ENCODE measurements at places on chromosomes 13 and 19.

- DNase-seq, result no peak
Measured at GRCh38 chr19:8255426-8256125, 46.4 kb downstream of the CERS4 start.

GRCh38 chr13:106286811-106287210, 248.7 kb downstream of the EFNB2 start:
- no peak for DNase-seq

DNA sequence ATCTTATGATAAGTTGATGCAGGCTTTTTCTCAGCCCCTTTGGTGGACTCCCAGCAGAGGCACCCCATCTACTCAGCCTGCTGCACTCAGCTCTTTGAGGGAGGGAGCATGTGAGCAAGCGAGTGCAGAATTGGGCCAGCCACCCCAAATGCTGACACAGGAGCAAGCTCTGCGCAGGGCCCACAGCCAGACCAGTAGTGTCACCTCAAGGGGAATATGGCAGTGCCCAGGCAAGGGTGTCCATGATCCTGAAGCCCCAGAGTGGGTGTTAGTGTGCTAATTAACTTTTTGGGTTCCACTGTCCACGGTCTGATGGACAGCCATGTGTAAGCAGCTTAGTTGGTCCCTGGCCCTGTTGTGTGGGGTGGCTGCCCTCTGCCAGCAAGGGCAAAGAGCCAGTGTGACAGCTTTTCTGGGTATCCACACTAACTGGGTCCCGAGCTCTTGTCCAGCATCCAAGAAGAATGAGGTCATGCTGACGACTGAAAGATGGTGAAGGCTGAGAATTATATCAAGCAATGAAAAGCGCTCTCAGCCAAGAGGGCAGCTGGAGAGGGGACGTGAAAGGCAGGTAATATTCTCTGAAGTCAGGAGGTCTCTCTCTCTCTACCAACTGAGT, 898.3 kb upstream of the PCDH9 start:
- no peak for DNase-seq

GRCh38 chr19:19820774-19821320, 703 bp downstream of the ZNF506 start:
- DNase-seq, result peak; percentile 2

- no peak for DNase-seq
Measured at GRCh38 chr13:100767192-100767591, 92.6 kb upstream of the TMTC4 start.

- no peak for DNase-seq
Measured at GRCh38 chr19:54418930-54419800, 3.9 kb downstream of the TTYH1 start.

DNA sequence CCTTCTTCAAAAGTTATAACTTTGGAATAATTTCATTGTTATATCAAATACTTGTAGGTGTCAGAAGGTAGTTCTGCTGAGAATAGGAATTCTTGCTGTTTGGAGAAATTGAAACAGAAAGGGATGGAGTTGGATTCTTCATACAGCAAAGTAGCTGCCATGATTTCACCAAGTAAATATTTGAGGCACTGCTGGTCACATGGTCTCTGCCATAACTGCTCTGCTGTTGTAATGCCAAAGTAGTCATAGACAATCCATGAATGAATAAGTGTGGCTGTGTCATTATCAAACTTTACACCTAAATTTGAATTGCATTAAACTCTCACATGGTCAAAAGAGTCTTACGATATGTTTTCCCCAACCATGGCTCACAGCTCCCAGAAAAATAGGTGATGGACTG, 308.6 kb downstream of the GPC6 start:
- DNase-seq, result no peak

DNA sequence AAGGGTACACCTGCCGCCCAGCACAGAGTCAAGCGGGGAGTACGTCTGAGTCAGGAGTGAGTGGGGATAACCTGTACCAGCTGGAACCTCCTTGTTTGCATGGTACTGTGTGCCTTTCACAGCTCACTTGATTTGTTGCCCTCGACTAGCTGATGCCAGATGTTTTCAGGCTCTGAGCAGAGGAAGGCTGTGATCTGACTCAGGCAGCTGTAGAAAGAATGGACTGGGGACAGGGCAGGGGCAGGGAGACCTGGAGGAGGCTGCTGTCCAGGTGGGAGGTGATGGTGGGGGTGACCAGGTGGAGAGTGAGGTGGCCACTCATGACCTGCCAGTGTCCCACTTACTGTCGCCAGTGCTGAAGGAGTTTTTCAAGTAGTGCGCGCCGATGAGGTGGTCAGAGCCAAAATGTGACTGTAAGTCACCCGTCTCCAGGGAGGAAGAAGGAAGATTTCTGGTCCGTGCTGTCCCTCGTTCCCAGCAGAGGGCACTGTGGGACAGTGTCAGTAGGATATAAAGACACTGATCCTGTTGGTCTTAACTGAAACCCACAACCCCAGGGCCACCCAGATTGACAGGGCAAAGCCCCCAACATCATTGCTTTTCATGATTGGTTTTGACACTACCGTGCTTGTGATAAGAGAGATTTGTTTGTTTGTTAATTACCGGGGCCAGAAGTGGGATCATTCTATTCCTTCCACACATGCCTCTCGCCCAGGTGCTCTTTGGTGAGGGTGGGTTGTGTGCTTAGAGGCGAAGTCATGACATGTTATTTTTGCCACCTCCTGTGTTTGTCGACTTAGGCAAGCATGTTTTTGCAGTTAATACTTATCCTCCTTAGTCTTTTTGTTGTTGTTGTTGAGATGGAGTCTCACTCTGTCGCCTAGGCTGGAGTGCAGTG, 128.4 kb downstream of the DPF1 start:
- DNase-seq, result peak; percentile 36

DNA sequence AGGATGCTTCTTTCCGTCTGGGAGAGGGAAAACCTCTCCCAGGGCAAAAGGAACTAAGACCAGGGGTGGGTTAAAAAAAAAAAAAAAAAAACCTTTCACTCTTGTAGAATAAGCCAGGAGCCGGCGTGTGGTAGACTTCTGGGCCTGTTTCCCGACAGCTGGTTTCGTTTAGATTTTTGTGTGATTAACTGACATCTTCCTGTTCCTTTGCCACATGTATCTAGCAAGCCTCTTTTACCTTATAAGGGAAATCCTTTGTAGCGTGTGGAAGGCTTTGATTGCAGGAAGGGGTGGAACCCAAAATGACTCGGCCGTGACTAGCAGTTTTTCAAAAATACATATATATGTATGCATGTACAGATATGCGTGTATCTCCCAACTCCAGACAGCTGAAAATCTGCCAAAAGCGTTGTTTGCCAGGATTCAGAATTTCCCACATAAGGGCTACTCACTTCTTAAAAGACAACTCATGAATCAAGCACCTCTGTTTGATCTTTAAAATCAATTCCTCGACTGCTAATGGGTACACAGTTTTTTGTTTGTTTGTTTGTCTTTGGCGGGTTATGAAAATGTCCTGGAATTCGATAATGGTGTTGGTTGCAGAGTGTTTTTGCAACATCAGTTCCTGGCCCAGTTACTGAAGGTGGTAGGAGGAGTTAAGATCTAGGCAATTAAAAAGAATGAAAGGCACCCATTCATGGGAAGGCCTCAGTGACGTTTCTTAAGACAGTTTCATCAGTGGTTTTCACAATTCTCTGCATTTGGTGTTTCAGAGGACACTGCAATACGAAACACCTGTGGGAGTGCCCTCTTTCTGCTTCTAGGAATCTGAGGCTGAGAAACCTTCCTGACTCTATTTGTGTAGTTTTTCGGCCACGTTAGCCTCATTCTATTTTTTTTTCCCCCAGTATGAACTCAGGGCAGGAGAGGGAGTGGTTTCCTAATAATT, 2.7 kb downstream of the TPM4 start:
- peak; percentile 88 for DNase-seq

- DNase-seq, result peak; percentile 82
Measured at GRCh38 chr13:74026753-74027152, 107.5 kb downstream of the KLF12 start.

GRCh38 chr13:103794526-103794925, 728.3 kb upstream of the SLC10A2 start:
- DNase-seq, result no peak

- no peak for DNase-seq
Measured at GRCh38 chr19:271856-272255, 19.3 kb downstream of the PLPP2 start.

GRCh38 chr13:68948586-68948985, 1159.0 kb upstream of the ATXN8OS start:
- no peak for DNase-seq

DNA sequence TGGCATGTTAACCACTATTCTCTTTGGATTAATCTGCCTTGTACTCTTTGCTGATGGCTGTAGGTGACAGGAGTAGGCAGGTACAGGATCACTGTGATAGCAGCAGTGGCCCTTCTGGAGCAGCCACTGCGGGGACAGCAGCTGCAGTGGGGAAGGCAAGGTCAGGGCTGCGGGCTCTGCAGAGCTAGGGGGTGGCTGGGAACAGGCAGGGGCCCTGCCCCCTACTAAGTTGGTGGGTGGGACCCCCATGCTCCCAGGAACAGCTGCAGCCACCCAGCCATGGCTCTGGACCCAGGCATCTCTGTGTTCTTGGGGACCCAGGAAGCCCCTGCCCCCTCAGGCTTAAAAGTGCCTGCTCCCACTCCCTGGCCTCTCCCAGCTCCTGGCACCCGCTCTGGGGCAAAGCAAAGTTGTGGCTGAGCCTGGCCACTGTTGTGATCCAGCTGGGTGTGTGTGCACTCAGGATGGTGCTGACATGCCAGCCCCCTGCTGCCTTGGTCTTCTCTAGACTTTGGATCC, 302.4 kb downstream of the PCDH20 start:
- DNase-seq, result no peak

DNA sequence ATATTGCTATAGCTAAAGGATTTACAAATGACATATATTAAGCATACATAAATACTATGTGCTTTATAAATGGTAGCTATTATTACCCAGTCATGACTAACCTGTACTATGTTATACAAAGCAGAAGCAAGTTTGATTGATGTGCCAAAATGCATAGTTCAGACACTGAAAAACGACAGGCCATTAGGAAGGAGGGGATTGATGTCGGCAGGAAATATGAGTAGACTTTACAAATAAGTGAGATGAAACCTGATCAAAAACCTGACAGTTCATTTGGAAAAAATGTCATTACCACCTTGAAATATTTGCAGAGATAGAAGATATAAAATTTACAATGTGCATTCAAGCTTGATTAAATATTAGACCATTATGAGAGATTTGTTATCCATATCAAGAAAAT, 38.8 kb upstream of the TPP2 start:
- no peak for DNase-seq

GRCh38 chr19:50994129-50994528, 7.3 kb downstream of the KLK8 start:
- DNase-seq, result no peak

GRCh38 chr19:45352914-45353796, 12.6 kb downstream of the KLC3 start:
- DNase-seq, result no peak

GRCh38 chr19:4069331-4069959, 2.7 kb upstream of the ZBTB7A start:
- peak; percentile 54 for DNase-seq

- no peak for DNase-seq
Measured at GRCh38 chr13:21228738-21229137, 52.3 kb downstream of the MRPL57 start.

DNA sequence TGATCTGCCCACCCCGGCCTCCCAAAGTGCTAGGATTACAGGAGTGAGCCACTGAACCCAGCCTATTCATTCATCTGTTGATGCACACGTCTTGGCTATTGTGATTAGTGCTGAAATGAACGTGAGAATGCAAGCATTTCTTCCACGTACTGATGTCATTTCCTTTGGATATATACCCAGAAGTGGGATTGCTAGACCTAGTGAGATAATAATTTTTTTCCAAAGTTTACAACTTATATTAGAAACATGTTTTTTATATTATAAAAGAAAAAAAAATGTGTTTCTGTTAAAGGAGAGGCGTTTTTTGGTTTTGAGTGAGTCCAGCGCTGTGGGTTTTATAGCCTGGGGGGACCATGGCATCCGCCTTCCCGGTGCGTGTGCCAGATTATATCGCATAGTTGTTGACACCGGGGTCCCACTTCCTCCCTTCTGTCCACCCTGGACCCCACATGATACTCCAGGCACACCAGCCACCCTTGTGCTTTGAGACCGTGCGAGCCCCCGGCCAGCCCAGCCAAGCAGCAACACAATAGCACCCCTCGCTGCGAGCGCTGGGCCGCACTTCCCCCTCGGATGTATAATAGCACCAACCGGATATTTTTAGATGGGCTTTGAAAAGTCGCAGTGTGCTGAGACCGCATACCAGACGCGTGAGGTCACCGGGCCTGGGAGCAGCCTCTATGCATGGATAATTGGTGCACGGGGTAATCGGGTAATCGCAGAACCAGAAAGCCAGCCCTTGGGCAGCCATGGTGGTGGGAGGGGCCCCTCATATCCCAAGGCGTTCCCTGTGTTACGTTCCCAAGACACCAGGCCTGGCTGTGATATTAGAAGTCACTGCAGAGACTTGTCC, 59.6 kb downstream of the MYO9B start:
- DNase-seq, result peak; percentile 9

DNA sequence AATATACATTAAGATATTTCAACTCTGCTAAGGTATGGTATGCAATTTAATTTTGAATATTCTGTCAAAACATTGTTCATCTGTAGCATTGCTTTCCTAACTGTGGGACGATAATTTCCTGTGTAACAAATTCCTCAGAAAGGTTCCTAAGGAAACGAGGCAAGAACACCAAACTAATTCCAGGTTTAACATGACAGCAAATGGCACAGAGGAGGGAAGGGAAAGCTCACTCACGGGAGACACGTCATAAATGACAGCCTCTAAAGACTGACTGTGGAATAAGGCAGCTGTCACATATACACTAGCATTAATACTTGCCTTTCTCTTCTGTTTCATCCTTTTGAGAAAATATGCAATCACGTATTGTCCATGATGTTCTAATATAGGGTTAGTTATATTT, 380.6 kb downstream of the LIG4 start:
- DNase-seq, result no peak

GRCh38 chr19:41726493-41726892, 18.1 kb downstream of the CEACAM5 start:
- no peak for DNase-seq

DNA sequence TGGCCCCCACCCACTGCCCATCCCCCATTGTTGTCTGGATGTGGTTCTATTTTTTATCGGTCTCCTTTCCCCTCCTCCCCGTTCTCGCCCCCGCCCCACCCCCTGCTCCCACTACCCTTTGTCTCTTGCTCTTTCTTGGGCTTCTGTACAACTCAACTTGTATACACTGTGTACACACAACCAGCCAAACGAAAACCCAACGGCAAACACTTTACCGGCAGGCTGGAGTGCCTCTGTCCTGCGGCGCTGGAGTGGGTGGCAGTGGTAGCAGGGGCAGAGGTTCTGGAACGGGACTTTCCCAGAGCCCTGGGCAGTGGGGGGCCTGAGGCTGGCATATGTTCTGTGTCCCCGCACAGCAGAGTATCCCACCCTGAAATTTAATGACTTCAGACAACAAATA, 13.7 kb downstream of the RRAS start:
- no peak for DNase-seq

DNA sequence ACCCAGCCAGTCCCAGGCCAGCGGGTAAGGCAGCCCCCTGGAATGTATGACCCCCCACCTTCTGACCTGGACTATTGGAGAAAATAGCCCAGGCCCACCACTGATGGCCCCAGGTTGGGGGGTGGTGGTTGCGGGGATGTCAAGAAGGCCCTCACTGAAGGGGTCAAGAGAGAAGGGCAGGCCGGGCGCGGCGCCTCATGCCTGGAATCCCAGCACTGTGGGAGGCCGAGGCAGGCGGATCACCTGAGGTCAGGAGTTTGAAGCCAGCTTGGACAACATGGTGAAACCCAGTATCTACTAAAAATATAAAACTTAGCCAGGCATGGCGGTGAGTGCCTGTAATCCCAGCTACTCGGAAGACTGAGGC, 1.5 kb upstream of the ADAMTSL5 start:
- DNase-seq, result no peak

GRCh38 chr19:19433666-19434213, 28.3 kb downstream of the GATAD2A start:
- DNase-seq, result no peak

- no peak for DNase-seq
Measured at GRCh38 chr13:46684287-46685001, 112.5 kb downstream of the ESD start.
